ENCODE measurements at places on chromosomes 13 and 19. TPM values are rescaled to one million over a fixed set of nuclear protein-coding genes. Genes with fewer than 3 reads are reported as not detected.

The ACP5 gene
- total RNA-seq, result 43.6 TPM

GRCh38 chr13:94192431-94192975 lies 287.0 kb downstream of the DCT start:
- DNase-seq, result no peak
- H3K27ac ChIP-seq, result no peak overlapping the region
- H3K27me3 ChIP-seq, result no peaks in the 10 kb centered on the region
- no peaks in the 10 kb centered on the region for H3K4me1 ChIP-seq
- no peak overlapping the region for H3K4me3 ChIP-seq
- no peaks in the 10 kb centered on the region for H3K36me3 ChIP-seq

DNA sequence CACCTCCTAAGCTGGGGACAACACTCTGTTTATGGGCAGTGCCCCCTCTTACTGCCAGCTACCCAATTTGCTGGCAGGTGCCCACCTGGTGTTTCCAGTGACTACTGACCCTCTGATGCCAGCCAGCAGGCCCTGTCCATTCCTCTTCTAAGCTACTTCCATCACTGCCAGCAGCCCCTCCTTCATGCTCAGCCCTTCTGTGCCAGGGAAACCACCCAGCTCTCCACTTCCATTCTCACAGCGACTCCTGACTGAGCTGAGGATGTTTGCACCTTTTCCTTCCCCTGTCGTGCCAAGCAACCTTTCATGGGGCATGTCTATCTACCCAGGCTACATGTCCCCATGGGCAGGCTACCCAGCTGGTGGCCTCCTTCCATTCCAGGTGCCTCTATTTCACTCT lies 24.0 kb upstream of the ZNF492 start:
- H3K27ac ChIP-seq, result no peak overlapping the region
- H3K4me1 ChIP-seq, result no peaks in the 10 kb centered on the region
- no peaks in the 10 kb centered on the region for H3K27me3 ChIP-seq
- H3K4me3 ChIP-seq, result no peak overlapping the region

DNA sequence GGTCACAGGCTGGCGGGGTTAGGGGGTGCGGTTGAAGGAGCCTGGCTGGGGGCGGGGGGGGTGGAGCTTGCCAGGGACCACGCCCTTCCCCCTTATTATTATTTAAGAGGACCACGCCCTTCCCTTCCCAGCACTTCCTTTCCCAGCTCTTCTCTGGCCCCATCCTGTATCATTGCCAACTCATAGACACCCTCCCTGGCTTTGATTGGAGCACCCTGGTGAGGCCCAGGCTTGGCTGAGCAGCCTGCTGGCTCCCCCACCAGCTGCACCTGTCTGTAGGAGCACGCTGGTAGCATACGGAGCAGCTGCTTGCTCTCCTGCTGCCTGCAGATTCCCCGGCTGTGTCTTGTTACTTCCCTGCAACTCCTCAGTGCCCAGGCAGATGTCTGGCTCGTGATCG lies 62.5 kb upstream of the PDX1 start:
- H3K27me3 ChIP-seq, result peaks cover 4% of the 10 kb centered on the region
- no peaks in the 10 kb centered on the region for H3K4me1 ChIP-seq
- H3K36me3 ChIP-seq, result no peaks in the 10 kb centered on the region
- H3K4me3 ChIP-seq, result no peak overlapping the region
- no peak overlapping the region for H3K27ac ChIP-seq
- DNase-seq, result no peak

The CADM4 gene
- 0.11 TPM for total RNA-seq

The ENOX1 gene
- 0.11 TPM for total RNA-seq

GRCh38 chr19:43692877-43693276 lies 22.9 kb upstream of the PLAUR start:
- DNase-seq, result no peak
- no peaks in the 10 kb centered on the region for H3K27me3 ChIP-seq
- H3K4me3 ChIP-seq, result no peak overlapping the region
- no peak overlapping the region for H3K27ac ChIP-seq

GRCh38 chr19:13961826-13962698 lies 9.8 kb downstream of the DCAF15 start:
- DNase-seq, result no peak
- peaks cover 20% of the 10 kb centered on the region for H3K36me3 ChIP-seq
- H3K27me3 ChIP-seq, result no peaks in the 10 kb centered on the region
- H3K4me1 ChIP-seq, result no peaks in the 10 kb centered on the region

- H3K27ac ChIP-seq, result no peak overlapping the region
- H3K4me1 ChIP-seq, result no peaks in the 10 kb centered on the region
- H3K4me3 ChIP-seq, result no peak overlapping the region
- H3K36me3 ChIP-seq, result no peaks in the 10 kb centered on the region
- no peaks in the 10 kb centered on the region for H3K27me3 ChIP-seq
- no peak for DNase-seq
These were observed 27.9 kb downstream of the UGGT2 start for GRCh38 chr13:96025283-96025682.

DNA sequence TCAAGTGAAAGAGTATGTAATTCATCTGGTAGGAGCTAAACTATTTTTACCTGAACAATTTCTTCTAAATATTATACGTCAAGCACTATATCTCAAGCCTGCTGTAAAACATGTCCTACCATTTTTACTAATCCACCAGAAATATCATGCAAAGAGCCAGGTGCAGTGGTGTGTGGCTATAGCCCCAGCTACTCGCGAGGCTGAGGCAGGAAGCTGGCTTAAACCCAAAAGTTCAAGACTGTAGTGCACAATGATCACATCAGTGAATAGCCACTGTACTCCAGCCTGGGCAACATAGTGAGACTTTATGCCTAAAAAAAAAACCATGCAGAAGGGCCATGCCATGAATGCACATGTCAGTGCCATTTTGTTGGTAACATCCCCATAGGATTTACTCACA lies 20.7 kb upstream of the CLN5 start:
- no peaks in the 10 kb centered on the region for H3K36me3 ChIP-seq
- no peaks in the 10 kb centered on the region for H3K27me3 ChIP-seq
- no peak overlapping the region for H3K4me3 ChIP-seq
- H3K4me1 ChIP-seq, result no peaks in the 10 kb centered on the region
- DNase-seq, result no peak
- no peak overlapping the region for H3K27ac ChIP-seq
